NCI-H2227 treated with DMSO at 0.1 percent for 48 hours (cell line): ENCODE measurements at places on chromosomes 11 and 22.

GRCh38 chr11:96328395-96329010, 14.5 kb downstream of the MAML2 start:
- DNase-seq = peak; percentile 41

GRCh38 chr11:100640646-100641045, 46.4 kb upstream of the ARHGAP42 start:
- no peak for DNase-seq

DNA sequence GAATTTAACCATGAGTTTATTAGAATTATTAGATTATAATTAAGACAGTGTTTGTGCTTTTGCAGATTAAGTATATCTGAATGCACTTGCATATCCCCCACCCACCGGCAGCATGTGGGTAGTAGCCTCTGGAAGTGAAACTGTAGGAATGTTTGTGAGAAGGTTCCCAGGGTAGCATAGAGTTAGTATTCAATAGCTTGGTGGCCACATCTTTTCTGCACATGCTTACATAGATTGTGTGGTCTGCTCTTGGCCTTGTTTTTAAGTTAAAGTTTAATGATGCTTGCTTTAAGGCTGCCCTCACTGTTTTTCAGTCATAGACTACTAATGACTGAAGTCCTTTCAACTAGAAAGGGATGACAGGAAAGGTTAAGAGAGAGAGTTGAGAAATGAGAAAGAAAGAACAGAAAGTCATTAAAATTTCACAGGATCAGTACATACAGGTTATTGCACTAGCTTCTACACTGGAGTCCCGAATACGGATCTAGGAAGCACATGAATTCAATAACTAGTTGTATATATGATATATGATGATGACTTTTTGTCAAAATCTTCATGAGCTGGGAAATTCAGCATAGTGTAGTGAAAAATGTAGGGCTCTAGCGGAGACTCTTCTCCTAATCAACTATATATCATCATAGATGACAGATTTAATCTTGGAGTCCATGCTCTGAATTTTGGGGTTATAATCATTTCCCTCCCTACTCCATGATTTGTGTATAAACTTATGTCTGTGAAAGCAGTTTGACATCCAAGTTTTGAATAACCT, 137.1 kb downstream of the ARHGAP42 start:
- no peak for DNase-seq

- DNase-seq = no peak
Observed at GRCh38 chr11:117045196-117045595, 53.0 kb downstream of the SIK3 start.

GRCh38 chr22:37077802-37078448, 26.4 kb downstream of the KCTD17 start:
- DNase-seq = no peak

- no peak for DNase-seq
Observed at GRCh38 chr11:15665368-15665871, 550.7 kb downstream of the INSC start.

GRCh38 chr22:29784451-29785361, 17.5 kb downstream of the UQCR10 start:
- no peak for DNase-seq

- no peak for DNase-seq
Observed at GRCh38 chr22:36874736-36875135, 13.9 kb downstream of the NCF4 start.

GRCh38 chr11:78187366-78188285, 800 bp downstream of the KCTD21 start:
- DNase-seq = no peak

- DNase-seq = peak; percentile 2
Observed at GRCh38 chr11:62340269-62340901, 3.1 kb downstream of the ASRGL1 start.

DNA sequence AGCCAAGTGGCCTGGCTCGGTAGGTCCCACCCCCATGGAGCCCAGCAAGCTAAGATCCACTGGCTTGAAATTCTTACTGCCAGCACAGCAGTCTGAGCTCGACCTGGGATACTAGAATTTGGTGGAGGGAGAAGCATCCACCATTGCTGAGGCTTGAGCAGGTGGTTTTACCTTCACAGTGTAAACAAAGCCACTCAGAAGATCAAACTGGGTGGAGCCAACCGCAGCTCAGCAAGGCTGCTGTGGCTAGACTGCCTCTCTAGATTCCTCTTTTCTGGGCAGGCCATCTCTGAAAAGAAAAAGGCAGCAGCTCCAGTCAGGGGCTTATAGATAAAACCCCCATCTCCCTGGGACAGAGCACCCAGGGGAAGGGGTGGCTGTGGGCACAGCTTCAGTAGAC, 22.3 kb upstream of the OR5B21 start:
- DNase-seq = no peak

DNA sequence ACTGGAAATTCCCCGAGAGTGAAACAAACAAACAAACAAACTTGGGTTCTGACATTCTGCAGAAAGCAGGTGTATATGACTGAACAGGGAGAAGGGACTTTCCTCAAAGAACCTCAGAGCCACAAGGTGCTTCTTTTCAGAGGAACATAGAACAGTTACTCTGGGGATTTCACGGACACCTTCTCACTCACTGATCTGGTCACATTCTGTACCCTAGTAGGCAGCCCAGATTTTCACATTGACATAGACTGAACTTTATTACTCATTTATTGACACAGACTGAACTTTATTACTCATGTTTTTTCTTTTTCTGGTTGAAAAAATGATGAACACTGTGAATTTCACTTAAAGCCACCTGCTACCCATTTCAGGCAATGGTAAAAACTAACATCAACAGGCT, 263.0 kb downstream of the OPCML start:
- DNase-seq = no peak

- peak; percentile 5 for DNase-seq
Observed at GRCh38 chr11:84564180-84564866, 1062.8 kb downstream of the DLG2 start.

- no peak for DNase-seq
Observed at GRCh38 chr11:102575012-102575411, 44.5 kb upstream of the MMP7 start.

DNA sequence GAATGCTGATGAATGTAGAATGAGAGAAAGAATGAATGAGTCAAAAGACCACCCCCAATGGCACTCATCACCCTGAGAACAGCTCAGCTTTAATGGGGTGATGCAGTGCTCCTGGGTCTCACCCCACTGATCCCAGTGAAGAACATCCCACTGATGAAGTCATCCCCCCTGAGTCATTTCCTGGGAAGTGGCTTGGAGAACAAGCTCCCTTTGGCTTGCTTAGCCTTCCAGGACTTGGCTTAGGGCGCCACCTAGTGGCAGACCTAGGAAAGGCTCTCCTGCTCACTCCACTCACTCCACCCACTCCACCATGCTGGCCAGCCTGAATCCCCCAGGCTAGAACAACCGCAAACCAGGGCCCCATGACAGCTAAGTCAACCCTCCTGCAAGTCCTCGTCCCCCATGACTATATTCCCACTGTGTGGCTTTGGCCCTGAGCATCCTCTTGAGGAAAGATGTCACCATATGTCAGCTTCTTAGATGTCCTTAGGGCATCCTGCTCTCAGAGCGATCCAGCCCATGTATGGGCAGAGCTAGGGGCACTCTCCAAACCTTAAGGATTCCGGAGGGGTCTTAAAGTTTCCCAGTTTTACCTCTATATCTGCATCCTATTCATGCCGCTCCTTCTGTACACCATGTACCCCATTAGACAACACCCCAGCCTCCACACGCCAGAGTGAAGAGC, 17.8 kb upstream of the TMPRSS13 start:
- peak; percentile 62 for DNase-seq

DNA sequence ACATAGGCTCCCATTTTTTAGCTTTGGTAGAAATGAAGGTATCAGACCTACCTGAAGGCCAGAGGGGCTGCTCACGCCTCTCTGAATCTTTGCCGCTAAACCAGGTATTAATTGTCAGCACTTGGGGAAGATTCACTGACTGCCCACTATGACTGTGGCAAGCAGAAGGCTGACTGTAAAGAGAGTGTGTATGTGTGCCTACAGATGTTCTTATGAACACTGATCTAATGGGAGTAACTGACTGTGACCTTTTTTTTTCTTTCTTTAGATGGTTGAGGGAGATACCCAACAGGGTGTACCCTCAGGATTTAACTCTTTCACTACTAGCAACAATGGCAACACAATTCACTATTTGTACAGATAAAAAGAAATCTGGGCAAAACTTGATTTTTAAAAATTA, at the start of gene RAG2:
Gene RAG2, minus strand, starts transcription at position 186 of the 400 bp plus-strand sequence. CDS start 4,068 bp downstream, outside the sequence.
- DNase-seq = no peak

DNA sequence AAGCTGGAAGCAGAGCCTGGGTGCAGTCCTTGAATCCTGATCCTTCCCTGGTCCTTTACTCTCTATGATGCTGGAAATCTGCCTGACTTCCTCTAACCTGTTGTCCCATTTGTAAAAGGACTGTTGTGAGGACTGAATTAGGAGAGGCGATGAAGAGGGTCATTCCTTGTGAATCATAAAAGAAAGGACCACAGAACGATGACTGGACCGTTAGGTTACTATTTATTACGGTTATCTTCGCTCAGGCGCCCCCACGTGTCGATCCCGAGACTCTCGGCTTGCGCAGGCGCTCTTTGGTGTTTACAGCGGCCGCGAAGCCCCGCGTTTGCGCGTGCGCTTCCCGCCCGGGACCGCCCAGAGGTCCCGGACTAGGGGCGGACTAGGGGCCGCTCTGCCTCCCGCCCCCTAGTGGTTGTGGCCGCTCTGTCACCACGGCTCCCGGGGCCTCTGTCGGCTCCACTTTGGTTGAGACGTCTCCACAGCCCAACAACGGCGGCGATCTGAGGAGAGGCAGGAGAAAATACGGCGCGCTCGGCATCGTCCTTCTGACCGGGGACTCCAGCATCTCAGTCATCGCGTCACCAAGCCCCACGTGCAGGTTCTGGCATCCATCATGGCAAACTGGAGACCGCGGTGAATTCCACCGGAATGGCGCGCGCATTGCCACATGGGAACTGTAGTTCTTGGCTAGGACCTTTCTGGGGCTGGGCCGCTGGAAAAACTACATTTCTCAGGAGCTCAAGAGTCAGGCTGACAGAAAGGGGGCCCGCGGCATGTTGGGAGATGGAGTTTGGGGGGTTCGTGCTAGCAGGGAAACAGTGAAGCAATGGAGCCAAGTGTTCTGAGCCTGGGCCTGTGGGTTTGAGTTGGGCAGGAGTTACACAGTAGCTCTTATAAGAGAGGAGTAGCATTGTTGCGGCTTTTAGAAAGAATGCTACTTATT, at the start of gene STARD10:
Gene STARD10, minus strand, starts transcription at position 623 of the 943 bp plus-strand sequence. CDS start 12,866 bp downstream, outside the sequence.
- DNase-seq = peak; percentile 98

DNA sequence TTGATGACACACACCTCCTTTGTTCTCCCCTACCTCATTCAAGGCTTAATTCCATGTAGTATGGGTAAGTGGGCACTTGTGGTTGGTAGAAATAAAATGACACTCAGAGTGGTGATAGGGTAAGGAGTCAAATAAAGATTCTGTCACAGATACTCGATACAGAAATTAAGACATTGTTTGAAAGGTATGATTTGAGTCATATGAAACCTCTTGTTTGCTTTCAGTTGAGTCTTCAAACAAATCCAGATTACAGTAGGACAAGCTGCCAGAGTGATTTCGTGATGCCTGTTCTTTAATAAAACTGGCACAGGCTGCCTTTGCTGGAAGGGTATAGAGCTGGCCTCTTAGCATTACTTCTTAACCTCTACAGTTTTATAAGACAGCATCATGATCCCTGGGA, 182.4 kb downstream of the SPON1 start:
- DNase-seq = no peak
